ENCODE measurements at places on chromosomes 1 and 21.

- DNase-seq = no peak
These were observed 157.0 kb downstream of the RERE start for GRCh38 chr1:8660411-8660828.

GRCh38 chr1:175287849-175288248 is 95.3 kb upstream of the KIAA0040 start:
- DNase-seq = peak; percentile 26

GRCh38 chr1:35642471-35642955 is 1.2 kb upstream of the PSMB2 start:
- no peak for DNase-seq

- DNase-seq = no peak
These were observed 21.3 kb downstream of the KIAA0040 start for GRCh38 chr1:175171036-175171913.

DNA sequence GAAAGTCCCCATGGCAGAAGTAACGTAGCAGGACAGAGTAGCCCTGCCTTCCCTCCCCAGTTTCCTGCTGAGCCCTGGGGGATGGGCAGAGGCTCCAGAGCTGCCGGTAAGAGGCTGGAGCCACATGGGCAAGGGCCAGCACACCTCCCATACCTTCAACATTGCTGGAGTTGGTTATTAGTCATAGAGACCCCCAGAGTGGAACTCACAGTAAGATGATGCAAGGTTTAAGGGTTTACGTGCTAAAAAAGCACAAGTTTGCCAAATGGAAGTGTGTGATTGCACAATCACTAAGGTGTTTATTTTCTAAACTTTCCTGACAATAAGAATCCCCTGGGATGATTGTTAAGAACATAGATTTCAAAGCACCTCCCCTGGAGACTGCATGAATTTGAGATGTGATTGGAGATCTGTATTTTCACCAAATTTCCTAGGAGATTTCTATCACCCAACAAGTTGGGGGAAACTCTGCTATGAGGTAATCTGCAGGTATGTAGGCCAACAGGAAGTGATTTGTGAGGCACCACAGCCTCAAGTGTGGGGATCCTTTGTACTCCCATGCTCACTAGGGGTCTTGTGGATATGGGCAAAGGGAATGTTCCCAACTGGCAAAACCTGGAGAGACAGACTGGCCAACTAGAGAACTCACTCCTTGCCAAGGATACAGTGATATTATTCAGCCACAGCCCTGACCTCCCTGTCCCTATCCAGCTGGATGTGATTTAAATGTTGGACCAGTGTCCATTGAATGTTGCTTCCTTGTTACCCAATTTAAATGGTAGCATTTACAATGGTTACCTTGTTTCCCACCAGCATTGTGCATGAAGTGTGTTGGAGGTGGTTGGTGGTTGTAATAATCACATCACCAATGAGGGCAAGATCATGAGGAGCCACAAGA is 37.1 kb upstream of the CSF1 start:
- no peak for DNase-seq
